Esophagus squamous epithelium (tissue), 5 donors: ENCODE measurements at places on chromosomes 3 and 15.

DNA sequence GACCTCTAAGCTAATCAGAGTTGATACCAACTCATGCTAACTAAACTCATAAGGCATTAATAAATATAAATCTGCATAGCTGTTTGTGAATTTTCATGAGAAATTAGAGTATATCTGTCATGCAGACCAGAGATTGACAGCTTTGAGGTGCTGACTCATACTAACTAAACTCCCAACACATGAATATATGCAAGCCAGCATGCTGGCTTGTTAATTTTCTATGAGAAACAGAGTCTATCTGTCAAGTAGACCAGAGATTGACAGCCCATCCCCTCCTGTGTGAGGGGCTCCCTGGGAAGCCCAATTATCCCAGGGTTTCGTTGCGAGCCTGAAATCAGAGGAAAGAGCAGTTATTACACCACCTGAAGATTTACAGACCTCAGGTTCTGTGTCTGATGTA is 69.3 kb downstream of the CD47 start:
- no peak for DNase-seq

DNA sequence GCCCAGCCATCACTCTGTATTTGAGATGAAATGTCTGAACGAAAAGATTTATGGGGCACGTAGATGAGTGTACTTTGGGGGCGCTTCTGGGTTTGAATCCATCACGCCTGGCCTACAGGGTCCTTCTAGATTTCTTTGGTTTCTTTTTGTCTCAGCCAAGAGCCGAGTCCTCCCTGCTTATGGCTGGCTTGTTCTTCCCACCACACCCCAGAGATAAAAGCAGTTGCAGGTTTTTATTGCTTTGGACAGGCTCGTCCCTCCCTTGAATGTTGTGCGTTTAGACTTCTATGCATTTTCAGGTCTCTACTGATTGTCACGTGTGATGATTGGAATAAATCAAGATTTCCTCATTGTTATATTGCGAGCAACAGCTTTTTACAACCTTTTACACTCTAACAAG is 104.8 kb upstream of the CHRNA7 start:
- no peak for DNase-seq

DNA sequence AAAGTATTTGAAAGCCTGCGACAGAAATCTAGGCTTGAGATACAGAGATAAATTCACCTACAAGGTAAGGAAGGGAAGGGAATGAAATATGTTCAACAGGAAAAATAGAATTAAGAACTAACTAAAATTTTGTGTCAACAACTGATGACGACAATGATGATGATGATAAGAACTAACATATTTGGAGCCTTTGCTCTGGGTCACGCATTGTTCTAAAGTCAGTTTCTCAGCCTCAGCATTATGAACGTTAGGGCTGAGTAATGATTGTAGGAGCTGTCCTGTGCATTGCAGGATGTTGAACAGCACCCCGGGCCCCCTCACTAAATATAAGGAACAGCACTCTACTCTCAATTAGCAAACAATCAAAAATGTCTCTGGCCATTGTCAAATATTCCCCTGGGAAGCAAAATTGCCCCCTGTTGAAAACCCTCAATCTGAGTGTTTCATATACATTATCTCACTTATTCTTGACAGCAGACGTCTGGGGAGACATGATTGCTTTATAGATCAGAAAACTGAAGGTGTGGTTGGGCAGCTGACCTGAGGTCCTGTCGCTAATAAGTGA is 88.5 kb downstream of the ERC2 start:
- no peak for DNase-seq

GRCh38 chr15:80495401-80495942 is 91.3 kb downstream of the ARNT2 start:
- no peak for DNase-seq

DNA sequence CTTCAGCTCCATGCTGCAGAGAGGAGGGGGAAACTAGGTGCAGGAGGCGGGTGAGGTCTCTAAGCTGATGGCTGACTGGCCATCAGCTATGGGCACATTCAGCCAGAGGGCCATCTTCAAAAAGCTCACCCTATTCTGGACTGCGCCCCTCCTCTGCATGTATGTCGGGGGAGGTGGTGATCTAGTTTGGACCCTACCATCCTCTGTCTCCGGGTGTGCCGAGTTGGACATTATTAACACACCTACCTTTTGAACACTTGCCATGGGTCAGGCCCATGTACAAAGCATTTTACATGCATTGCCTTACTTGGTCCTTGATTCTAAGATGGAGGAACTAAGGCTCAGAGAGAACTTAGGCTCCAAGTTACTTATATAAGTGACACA is 1.4 kb downstream of the NISCH start:
- no peak for DNase-seq

GRCh38 chr3:56189536-56189935 is 278.7 kb downstream of the ERC2 start:
- no peak for DNase-seq

DNA sequence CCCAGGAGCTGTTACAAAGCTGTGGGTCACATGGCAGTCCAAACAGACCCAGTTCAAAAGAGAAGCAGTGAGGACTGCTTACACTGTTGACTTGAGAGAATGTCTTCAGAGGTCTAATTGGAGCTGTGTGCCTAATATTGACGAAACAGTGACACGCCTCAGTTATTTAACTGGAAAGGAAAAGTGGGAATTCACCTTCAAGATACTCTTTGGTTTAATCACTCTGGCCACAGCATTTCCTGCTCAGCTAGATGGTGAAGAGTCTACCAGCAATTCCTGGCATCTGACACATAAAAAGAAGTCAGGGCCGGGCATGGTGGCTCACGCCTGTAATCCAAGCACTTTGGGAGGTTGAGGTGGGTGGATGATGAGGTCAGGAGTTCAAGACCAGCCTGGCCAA is 326.4 kb downstream of the SV2B start:
- DNase-seq = no peak

- no peak for DNase-seq
These were observed 688.1 kb downstream of the EPHA3 start for GRCh38 chr3:89795506-89795905.

DNA sequence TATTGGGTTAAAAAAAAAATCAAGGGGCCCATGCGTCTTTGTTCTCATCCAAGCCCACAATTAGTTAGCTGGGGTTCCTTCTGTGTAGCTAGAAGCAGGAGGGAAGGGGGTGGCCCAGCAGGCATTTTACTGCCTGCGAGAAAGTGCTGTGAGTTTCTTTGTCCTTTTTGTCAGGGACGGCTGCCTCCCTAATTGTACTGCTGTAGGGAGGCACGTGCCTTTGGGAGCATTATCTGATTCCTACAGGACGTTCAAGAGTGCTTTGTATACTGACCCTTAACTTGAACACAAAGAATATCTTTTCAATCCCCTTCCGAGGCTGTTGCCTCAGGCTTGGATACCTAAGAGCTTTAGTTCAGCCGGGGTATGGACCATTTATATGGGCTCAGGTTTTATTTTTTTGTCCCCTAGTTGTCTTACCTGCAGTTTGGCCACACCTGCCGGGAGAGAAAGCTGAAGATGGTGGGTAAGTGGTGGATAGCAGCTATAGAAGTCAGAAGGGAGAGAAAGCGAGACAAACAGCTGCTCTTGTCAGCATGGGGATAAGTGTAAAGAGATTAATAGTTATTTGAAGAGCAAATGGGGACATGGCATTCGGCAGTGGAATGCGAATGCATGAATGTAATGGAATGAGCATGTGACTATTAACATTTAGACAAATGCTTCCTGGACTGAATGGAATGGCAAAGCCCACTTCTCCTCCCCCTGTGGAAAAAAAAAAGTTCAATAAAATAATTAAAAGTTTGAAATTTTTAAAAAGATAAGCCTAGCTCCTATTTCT is 175.2 kb downstream of the TP63 start:
- no peak for DNase-seq

GRCh38 chr3:136465296-136465695 is 215.2 kb downstream of the PCCB start:
- DNase-seq = no peak

- no peak for DNase-seq
These were observed 163.2 kb downstream of the NSUN3 start for GRCh38 chr3:94226078-94226477.
